ENCODE measurements at places on chromosomes 7 and 10. TPM values are rescaled to one million over a fixed set of nuclear protein-coding genes. Genes with fewer than 3 reads are reported as not detected.

SPDYE8 gene
- total RNA-seq = not detected

IL2RA gene
- not detected for total RNA-seq

ABCB1 gene
- total RNA-seq = 12.4 TPM

CRYGN gene
- not detected for total RNA-seq

MEPCE gene
- 25.8 TPM for total RNA-seq

ATP6V0E2 gene
- total RNA-seq = 21.6 TPM

OR6V1 gene
- not detected for total RNA-seq

CPEB3 gene
- total RNA-seq = 0.56 TPM

NEBL gene
- 0.08 TPM for total RNA-seq

LAMB1 gene
- total RNA-seq = 128 TPM

MAT1A gene
- total RNA-seq = 1.7 TPM

LIPK gene
- total RNA-seq = not detected

FANK1 gene
- 20.8 TPM for total RNA-seq

OR2A1 gene
- total RNA-seq = not detected

DNA sequence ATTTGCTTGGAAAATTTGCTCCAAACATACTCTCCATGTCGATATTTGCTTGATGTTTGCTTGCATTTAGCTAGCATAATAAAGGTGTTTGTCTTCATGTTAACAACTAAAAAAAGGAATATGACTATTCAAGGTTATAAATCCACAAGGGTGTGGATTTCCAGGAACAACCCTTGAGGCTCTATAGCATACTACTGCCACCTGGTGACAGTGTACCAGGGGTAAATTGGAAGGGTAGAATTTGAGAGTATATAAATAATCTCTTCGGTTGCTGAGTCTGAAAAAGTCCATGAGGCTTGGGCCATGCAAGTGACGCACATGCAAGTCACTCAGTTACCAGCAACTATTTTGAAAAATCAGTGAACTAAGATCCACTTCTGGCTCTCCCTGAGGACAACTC, 68.4 kb downstream of the SLIT1 start:
- no peak for DNase-seq

DNA sequence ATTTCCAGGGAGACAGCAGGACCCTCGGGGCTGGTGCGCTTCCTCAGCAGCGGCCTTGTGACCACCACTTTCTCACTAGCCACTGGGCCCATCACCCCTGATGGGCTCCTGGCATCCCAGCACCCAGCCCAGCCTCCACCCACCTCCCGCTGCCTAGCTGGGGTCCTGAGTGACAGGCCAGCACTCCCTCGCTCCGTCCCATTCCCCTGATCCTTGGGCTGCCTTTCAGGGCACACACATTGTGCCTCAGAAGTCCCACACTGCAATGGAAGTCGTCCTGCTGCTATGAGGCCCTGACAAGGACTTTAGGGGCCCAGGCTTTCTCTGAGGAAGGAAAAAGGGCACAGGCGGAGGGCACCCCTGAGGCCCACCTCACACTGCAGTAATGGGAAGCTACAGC, 12.4 kb downstream of the CAMK2B start:
- peak; percentile 6 for DNase-seq

DNA sequence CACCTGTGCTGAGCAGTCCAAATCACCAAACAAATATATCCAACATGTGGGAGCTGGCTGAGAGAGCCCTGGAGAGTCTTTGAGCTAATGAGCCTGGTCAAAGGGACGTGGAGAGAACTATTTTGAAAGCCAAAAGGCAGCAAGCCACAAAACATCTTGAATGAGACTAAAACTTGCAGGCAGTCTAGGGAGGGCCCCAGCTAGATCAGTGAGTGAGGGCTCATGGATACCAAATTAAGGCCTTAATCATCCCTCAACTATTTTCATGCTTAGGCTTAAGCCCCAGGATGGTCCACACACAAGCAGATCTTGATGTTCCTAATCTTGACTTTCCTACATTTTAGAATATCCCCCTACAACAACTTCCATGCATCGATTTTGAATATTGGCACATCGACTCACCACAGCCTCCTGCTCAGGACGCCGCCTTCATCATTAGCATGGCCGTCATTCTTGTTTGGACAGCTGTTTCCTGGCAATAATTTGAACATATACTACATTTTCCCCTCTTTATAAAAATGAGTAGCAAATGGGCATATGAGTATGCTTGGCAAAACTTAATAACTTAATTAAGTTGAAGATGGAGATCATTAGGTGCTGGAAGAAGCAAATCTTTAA, 86.9 kb upstream of the ADAM12 start:
- no peak for DNase-seq

DNA sequence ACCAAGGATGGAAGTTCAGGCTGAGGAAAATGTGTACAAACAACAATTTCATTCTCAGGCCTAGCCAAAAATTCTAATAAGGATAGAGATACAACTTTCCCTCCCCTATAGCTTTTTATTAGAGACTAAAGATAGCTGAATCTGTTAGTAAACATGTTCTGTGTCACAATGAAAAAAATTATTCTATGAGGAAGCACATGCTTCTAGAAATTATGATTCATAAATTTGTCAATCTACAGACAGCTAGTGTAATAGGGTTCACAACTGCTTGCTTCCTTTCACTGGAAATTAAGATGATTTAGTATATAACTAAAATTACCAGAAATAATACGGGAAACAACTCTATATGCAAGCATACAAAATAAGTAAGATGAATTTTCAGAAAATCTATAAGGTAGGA, 56.6 kb downstream of the CCDC3 start:
- no peak for DNase-seq

- no peak for DNase-seq
Observed at GRCh38 chr7:136275794-136276193, 298.6 kb upstream of the MTPN start.

GRCh38 chr7:108418946-108419345, 37.3 kb downstream of the NRCAM start:
- DNase-seq = no peak

DNA sequence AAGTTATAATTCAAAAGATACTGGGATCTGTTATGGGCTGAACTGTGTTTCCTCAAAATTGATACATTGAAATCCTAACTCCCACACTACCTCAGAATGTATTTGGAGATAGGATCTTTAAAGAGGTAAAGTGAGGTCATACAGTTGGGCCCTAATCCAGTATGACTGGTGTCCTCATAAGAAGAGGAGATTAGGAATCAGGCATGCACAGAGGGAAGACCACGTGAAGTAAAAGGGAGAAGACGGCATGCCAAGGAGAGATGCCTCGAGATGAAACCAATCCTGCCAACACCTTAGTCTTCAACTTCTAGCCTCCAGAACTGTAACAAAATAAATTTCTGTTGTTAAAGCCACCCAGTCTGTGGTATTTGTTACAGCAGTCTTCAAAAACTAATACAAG, 5.9 kb upstream of the CFAP69 start:
- DNase-seq = no peak

- no peak for DNase-seq
Observed at GRCh38 chr10:109191823-109192222, 731.5 kb downstream of the XPNPEP1 start.

- no peak for DNase-seq
Observed at GRCh38 chr7:17401791-17402627, 103.6 kb downstream of the AHR start.

DNA sequence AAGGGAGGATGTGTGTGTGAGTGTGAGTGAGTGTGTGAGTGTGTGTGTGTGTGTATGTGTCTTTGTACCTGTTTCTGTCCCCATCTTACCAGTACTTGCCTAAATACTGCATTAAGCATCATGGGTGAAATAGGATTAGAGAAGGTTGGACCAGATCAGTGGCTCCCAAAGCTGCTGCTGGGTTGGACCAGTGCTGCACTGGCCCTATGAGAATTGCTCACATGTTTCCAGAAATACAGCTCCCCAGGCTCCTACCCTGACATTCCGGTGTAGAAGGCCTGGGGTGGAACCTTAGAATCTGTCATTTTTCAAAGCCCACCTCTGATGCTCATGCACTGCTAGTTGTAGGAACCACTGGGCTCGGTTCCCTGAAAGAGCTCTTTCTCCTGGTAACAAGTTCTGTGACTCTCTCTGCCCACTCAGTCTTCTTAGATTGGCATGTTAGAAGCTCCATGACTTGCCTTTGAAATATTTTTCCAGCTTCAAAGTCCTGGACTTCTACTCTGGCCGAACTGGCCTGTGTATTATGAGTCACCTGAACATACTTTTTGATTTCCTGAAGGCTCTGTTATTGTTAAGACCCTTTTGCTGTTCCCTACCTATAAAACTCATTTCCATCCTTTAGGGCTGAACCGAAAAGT, 224.7 kb downstream of the CUX1 start:
- no peak for DNase-seq

DNA sequence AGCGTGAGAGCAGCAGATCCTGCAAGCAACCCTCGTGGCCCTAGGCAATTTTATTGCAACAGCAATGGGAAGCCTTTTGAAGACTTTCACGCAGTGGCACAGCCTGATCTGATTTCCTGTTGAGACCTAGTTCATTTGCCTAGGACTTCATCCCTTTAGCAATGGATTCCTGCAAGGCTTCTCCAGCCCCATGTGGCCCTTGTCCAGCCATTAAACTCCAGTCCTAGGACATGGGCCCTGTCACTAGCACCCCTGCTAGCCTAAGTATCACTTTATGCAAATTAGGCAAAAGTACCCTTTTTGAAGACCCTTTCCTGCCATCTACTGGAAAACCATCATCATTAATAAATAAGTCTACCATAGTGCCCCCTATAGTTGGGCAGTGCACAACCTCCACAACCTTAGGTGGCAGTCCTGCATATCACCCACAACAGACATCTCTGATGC, 379.4 kb downstream of the GALNT17 start:
- peak; percentile 35 for DNase-seq

DNA sequence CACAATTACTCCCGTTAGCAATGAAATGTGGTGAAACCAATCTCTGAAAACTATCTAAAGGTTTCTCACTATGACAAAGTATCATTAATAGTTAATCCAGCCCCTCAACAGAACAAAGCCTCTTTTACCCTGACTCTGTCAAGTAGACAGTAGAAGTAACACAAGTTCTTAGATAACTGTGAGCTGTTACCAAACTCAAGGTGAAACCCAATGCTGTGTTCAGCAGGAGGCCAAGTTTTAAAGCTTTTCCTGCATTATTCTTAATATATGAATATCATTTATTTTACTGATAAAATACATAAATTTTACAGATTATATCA, 109.1 kb downstream of the SRPK2 start:
- no peak for DNase-seq

DNA sequence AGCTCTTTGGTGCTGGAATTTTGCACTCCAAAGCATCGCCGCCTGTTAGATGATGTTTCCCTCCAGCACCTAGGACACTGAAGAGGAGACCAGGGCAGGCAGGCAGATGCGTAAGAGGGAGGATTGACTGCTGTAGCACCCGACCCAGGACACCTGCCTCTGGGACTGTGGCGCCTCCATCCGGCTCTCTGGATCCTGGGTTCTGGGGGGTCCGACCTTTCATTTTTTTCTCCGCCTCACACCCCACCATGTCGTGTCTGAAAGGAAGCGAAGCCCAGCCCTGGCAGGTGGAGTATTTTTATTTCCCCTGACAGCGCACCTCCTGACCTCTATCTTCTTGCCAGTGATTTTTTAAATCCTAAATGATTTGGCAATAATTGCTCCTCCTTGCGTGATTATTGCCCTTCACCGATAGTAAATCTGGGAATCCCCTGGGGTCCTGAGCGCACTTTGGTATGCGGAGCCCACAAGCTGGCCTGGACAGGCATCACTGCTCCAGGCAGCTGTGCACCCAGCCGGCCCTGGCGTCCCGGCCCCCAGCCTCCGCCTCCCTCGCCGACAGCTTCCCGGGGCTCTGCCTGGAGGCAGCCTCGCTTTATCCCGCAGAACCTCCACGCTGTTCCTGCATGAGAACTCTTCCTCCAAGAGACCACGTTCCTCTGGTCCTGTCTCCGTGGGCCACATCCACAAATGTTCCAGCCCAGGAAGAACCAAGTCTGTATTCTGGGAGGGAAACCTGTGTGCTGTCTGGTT, 48.4 kb downstream of the LHPP start:
- no peak for DNase-seq

DNA sequence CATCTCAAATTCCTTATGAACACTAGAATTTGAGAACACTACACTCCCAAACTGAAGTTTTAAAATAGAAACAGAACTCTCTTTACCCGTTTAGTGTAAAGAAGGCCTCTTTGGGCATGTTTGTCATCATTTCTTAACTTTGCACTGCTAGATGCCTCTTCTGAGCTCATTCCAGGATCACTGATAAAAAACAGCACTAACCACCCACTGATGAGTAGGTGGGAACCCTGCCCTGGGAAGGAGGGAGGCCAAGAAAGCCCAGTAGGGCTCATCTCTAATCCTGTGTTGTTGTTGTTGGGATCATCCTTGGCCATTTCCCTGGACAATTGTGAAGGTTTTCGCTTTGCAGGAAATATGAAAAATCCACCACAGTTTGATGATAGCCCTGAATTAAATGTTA, 68.2 kb downstream of the CUBN start:
- DNase-seq = no peak

GRCh38 chr10:21399392-21400035, 126.0 kb downstream of the SKIDA1 start:
- peak; percentile 49 for DNase-seq

DNA sequence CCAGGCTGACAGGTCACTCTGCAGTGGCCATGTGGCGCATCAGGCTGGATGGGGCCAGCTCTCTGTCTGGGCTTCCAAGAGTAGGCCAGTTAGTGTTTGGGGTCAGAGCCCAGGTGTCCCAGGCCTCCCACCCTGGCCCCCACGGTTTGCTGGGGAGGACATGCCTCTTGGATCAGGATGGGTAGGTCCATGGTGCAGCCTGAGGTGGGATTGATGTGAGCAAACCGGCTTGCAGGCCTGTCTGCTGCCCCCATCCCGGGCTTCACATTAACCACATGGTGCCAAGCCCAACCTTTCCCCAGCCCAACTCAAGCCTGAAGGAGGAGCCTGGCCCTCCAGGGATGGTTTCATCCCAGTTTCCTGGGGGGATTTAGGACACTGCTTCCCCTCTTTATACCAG, 39.2 kb downstream of the LDB3 start:
- no peak for DNase-seq

DNA sequence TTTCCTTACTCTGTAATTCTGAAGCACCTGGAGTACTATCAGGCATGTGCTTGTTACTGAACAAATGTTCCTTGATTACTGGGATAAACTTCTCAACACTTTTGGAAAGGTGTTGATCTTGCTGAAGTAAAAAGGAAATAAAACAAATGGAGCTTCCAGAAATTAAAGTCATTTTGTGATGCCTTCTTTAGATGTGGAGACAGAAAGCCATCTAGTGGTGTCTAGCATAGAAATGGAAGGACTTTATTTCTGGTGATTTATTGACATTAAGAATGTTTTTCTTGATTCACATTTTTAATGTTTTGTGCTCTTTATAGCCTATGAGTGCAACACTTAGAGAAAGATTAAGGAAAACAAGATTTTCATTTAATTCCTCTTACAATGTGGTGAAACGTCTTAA, 1.4 kb downstream of the SFR1 start:
- peak; percentile 8 for DNase-seq

DNA sequence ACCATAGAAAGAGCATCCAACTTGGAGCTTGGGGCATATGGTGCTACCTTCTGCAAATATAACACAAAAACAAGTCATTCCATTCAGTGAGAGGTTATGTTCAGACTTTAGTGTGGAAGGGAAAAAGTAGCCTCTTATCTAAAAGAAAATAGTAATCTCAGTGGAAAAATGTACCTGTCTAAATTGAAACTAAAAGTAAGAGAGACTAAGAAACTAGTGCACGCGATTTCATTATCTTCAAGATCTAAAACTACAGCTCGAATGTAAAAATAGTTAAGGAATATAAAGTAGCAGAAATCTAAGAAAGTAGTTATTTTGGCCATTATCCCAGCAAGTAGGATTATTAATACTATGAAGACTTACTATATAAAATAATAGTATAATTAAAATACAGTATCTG, 233.0 kb upstream of the PPP1R3A start:
- DNase-seq = no peak

- DNase-seq = no peak
Observed at GRCh38 chr10:95635319-95635733, 21.2 kb downstream of the ALDH18A1 start.

Data from H4 (cell line).